Suprapubic skin (tissue), 4 donors: ENCODE measurements at places on chromosomes 12 and 14. TPM values are rescaled to one million over a fixed set of nuclear protein-coding genes. Genes with fewer than 3 reads are reported as not detected.

GRCh38 chr14:101959277-101959676 lies 5.1 kb upstream of the DYNC1H1 start:
- no peak for DNase-seq

DNA sequence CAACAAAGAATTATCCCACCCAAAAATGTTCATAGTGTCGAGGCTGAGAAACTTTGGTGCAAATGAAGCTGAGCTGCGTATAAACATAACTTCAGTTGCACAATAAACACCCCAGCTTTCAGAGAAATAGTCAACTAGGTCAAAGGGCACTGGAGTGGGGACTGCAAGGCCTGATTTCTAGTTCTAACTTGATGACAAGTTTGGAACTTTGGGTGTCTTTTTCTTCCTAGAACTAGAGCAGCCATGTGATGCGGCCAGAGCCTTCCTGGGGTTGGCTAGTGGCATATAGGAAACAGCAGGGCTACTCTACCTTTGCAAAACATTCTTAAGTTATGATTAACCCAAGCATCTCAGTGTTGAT lies 298.4 kb upstream of the AMIGO2 start:
- no peak for DNase-seq

SLC39A2 gene
- total RNA-seq: 5.1 TPM

DBX2 gene
- not detected for total RNA-seq
